ENCODE measurements at places on chromosomes 12 and 14.

DNA sequence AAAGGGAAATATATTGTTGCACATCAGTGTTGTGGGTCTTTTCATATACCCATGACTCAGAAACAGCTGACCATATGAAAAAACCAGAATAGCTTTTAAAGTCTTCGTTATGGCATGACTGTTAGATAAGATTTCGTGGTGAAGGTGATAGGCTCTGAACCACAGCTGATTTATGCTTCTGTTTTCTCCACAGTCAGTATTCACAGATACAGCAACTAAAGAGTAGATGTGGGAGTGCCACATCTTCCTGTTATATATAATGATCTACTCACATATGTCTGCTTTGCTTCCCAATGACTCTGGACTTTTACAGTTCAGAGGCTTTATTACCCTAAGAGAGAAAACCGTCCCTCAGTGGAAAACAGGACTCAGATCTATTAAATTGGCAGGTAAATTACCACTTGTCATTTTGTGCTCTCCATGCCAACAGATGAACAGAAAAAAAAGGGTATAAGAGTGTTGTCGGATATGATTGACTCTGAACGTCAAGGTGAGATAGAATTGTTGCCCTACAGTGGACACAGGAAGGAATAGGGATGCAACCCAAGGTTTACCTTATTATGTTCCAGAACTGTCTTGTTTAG lies 1037.1 kb downstream of the GALC start:
- DNase-seq: no peak

GRCh38 chr12:42299392-42300308 lies 26.2 kb downstream of the ZCRB1 start:
- no peak for DNase-seq

DNA sequence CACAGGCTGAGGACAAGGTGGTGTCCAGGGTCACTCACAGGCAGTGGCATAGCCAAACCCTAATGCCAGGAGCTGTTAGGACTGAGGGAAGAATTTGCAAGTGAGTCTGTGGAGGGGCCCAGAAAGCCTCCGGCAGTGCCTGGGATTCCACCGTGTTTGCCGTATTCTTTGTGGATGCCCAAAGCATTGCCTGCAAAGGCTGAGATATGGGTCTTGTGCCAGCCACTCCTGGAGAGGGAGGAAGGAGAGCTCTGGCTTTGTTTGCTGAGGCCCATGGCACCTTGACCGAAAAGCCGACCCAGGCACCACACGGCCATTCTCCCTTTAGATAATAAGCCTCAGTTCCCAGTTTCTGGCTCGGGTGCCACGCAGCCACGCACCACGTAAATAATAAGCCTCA lies 35.8 kb upstream of the GALNT9 start:
- DNase-seq: no peak

GRCh38 chr12:124694846-124695497 lies 127.6 kb upstream of the NCOR2 start:
- no peak for DNase-seq

- DNase-seq: no peak
These were observed 55.3 kb upstream of the TMCC3 start for GRCh38 chr12:94705676-94706075.

- DNase-seq: no peak
These were observed 695.7 kb upstream of the USP15 start for GRCh38 chr12:61564466-61564865.

GRCh38 chr12:32302218-32303173 lies 96.9 kb upstream of the FGD4 start:
- DNase-seq: no peak

DNA sequence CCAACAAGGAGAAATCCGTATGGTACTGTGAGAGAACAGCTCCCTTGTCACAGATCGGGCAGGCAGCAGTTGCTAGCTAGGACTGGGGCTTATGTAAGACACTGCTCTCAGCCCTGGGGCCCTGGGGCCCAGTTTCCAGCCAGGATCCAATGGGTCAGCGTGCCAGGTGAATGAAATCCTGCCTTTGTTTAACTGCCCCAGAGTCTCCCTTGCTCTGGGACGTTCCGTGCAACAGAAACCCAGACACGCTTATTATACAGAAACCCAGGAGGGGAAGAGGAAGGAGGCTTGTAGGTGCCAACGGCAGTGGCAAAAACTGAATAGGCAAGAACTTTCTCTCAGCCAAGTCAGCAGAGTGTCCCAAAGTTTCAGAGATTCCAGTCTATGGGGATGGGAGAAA lies 110.6 kb downstream of the DIO2 start:
- no peak for DNase-seq

DNA sequence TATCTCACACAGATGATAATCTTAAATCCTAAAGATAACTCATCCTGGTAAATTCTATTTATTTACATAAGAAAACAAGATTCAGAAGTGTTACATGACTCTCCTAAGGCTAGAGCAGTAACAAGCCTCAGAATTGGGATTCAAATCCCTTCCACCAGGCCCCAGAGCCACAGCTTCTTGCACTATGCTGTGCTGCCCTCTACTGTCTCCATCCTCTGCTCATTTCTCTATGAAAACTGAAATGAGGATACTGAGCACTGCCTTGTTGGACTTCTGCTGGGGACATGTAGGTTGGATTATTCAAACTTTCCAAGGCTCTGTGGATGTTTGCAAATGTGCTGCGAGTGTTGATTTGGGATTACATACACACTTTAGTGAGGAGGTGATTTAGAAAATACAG lies 23.5 kb upstream of the C12orf50 start:
- DNase-seq: peak; percentile 24

GRCh38 chr12:42981379-42981778 lies 391.8 kb upstream of the PRICKLE1 start:
- no peak for DNase-seq

- no peak for DNase-seq
These were observed 45.7 kb downstream of the NPAS3 start for GRCh38 chr14:32984241-32984930.

GRCh38 chr12:127579446-127579845 lies 687.5 kb upstream of the TMEM132C start:
- no peak for DNase-seq

DNA sequence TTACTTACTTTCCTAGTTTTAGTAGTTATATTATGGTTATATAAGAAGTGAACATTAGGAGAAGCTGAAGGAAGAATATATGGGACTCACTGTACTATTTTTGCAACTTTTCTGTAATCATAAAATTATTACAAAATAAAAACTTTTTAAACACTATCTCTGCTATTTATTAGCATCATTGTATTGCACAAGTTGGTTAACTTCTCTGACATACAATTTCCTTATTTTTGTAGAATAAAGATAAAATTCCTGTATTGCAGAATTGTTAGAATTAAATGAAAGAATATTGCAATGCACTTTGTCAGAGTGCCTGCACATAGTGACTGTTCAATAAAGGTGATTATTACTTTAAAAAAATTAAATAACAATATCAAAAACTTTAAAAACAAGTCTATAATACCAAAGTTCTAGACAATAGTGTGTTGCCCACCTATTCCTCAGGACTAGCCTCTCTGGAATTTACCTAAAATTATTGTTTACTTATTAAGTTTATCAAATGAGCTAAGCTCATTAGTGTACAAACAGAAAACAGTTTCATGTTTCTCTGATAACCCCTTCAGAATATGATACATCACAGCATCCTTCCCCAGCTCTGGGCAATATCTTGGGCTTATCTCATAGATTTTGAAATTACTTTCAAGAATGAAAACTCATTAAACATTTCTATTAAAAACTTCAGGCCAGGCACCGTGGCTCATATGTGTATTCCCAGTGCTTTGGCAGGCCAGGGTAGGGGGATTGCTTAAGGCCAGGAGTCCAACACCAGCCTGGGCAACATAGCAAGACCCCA lies 77.4 kb upstream of the TMPO start:
- no peak for DNase-seq

GRCh38 chr14:64253672-64254071 lies 40.5 kb downstream of the ESR2 start:
- no peak for DNase-seq

DNA sequence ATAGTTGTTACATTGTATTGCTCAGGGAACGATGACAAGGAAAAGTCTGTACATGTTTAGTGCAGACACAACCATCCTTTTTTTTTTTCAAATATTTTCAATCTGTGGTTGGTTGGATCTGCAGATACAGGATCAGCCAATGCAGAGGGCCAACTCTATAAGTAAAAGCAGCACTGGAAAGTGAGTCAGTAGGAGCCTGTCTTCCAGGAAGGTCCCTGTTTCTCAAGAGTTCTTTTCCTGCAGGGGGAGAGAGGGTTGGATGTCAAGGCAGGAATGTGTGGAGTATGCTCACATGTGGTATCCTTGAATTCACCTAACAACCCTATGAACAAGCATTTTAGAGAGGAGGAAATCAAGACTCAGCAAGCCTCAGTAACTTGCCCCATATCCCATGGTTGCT lies 409.1 kb downstream of the NPAS3 start:
- no peak for DNase-seq

DNA sequence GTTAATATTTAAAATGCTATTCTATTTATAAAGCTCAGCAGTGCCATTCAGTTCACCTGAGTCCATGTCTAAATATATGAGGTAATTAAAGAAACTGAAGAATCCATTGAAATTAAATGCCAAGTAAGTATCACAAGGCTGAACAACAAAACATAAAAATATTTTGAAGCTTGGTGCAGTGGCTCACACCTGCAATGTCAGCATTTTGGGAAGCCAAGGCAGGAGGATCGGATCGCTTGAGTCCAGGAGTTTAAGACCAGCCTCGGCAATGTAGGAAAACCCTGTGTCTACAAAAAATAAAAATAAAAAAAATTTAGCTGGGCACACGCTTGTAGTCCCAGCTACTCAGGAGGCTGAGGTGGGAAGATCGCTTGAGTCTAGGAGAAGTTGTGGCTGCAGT lies 101.8 kb downstream of the OSBPL8 start:
- no peak for DNase-seq

- peak; percentile 41 for DNase-seq
These were observed 1.9 kb upstream of the KRT79 start for GRCh38 chr12:52836042-52836466.

DNA sequence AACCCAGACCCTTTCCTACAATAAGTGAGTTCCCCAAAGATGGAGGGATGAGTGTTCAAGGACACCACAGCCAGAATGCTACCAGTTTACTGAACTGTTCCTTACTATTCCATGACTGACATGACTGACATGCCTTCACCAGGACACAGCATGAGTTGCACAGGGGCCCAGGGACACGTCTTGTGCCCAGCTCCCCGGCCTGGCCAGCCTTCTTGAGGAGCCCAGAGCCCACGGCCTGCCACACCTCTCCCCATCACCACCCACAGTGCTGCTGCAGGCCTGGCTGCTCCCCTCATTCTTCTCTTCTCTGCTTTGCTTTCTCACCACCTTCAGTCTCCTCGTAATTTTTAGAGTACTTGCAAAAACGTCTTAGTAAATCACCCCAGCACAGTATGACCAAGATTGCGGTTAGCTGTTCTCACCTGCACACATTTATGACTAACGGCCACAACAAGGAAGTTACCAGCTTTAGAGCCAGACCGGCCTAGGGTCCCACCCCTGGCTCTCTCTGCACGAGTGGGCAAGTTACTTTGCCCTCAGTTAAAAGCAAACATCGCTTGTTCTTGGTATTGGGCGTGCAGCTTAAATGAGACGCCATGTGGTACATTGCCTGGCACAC lies 18.5 kb downstream of the PPP2R5E start:
- DNase-seq: no peak

- DNase-seq: peak; percentile 64
These were observed 804 bp downstream of the GAPDH start for GRCh38 chr12:6534945-6535696.

GRCh38 chr12:51192284-51192671 lies 19.3 kb upstream of the TFCP2 start:
- no peak for DNase-seq

DNA sequence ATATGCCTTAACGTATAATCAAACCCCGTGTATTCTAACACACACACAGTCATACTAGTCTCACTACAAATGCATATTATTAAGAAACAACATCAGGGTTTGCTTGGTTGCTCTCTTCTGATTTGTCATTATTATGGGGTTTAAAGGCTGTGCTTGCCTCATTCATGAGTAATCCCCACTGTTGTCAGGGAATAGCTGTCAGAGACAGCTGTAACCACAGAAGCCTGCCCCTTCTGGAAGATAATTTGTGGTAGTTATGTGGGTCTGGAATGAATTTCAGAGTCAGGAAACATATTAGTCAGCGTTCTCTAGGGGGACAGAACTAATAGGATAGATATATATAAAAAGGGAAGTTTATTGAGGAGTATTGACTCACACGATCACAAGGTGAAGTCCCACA lies 456.9 kb upstream of the TMEM132C start:
- DNase-seq: no peak

GRCh38 chr12:12744546-12745305 lies 27.6 kb downstream of the CDKN1B start:
- no peak for DNase-seq
